ENCODE measurements at places on chromosomes 7 and 10.

GRCh38 chr10:120710076-120710475 is 141.1 kb upstream of the WDR11 start:
- DNase-seq: no peak

DNA sequence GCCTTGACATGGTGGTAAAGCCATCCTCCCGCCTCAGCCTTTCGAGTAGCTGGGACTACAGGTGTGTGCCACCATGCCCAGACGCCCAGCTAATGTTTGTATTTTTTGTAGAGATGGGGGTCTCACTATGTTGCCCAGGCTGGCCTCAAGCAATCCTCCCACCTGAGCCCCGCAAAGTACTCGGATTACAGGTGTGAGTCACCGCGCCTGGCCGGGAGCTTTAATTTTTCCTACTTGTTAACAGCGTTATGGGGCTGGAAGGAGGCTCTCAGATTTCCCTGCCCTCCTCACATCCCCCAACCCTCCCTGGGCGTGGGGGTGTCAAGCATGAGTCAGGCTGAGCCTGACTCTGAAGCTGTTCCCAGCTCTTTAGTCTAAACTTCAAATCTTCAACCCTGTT is 8.3 kb downstream of the ALKBH4 start:
- peak; percentile 67 for DNase-seq

DNA sequence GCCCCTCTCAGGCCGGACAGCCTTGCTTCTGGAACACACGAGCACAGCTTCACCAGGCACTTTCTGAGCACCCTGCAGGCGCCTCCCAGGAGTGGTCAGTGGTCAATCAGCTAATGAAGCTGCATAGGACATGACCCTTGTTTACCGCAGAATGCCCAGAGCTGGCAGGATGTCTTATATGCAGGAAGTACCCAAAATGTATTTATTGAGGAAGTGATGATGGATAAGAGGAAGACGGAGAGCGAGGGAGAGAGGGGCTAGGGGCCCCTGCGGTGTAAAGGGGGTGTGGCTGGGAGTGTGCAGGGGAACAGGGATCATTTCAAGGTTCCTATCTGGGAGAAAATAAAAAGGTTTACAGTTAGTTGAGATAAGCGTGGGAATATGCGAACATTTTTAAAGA is 3.3 kb downstream of the CYP2E1 start:
- DNase-seq: no peak

DNA sequence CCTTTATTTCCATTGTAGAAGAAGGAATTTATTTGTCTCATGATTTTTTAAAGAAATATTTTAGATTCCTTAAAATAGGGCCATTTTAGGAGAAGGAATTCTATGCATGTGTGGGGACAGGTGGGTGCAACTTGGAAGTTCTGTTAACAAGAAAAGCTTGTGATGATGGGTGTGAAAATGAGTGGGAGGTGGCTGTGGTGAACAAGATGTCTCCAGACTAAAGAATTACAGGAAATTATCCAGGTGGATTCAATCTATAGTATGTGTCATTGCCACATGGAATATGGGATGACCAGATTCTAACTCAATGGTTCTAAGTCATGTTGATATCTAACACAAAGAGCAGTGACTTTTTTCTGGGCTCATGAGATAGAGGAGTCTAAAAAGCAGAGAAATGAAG is 229.6 kb upstream of the IGFBP3 start:
- no peak for DNase-seq

DNA sequence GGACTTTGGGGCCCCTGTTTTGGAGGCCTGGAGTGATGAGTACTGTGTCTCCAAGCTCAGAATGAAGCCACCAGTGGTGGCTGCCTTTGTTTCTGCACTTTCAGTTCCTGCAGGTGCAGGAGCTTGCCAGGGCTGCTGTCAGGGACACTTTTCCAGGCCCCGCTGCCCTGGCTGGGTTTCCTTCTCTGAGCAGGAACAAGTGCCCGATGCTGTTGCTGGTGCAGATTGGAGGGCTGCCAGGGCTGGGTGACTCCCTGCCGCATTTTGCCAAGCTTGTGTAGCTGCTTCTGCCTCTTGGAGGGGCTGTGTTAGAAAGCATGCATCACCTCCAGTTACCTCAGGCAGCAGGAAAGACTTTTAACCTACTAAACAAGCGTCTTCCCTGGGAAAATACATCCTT is 211.1 kb downstream of the MGMT start:
- DNase-seq: peak; percentile 35

DNA sequence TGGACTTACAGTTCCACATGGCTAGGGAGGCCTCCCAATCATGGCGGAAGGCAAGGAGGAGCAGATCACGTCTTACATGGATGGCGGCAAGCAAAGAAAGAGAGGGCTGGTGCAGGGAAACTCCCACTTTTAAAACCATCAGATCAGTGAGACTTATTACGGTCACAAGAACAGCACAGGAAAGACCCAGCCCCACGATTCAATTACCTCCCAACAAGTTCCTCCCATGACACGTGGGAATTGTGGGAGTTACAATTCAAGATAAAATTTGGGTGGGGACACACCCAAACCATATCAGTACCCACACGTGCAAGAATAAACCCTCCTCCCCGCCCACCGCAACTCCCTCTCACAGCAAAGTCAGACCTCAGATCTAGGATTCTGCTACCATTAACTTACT is 4.5 kb upstream of the AIFM2 start:
- DNase-seq: no peak

DNA sequence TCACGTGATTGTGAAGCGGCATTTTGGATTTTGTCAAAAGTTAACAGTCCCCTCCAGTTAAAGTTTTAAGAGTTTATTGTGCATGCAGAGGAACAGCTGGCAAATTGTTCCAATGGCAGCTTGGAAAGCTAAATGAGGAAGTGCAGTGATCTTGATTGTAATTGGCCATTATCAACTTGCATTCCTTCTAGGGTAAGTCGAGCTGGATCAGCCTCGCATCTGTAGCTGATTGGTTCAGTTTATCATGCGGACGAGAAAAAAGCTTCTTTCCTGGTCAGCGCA is 566 bp downstream of the ZNF789 start:
- peak; percentile 68 for DNase-seq

DNA sequence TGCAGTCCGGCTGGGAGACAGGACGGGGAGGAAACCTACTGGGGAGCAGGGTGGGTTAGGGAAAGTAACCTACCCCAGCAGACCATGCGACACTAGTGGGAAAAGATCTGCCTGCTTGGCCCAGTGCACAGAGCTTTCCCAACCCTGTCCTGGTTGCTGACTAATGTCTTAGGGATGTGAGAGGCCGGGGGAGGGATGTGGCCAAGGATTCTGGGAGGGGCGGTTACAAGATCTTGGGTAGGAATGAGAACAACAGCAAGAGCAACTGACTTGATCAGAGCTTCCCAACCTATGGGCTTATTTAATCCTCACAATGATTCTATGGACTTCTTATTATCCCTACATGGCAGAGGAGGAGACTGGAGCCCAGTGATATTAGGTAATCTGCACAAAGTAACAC is 24.0 kb upstream of the EIF5AL1 start:
- DNase-seq: peak; percentile 100

DNA sequence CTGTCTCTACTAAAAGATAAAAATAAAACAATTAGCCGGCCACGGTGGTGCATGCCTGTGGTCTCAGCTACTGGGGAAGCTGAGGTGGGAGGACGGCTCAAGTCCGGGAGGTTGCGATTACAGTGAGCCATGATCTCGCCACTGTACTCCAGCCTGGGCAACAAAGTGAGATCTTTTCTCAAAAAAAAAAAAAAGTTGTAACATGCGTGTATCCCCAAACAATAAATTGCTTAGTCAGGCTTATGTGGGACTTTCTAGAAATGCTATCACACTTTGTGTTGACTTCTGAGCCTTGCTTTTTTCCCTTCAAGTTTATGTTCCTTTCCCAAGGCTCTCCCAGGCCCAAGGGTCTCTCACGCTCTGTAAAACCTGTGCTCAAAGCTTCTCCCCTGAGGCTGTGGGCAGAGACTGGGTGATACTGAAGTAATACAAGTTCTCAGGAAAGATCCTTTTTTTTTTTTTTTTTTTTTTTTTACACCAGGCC is 88.0 kb upstream of the TNS3 start:
- no peak for DNase-seq

GRCh38 chr10:65838811-65839210 is 1087.0 kb upstream of the LRRTM3 start:
- peak; percentile 74 for DNase-seq

DNA sequence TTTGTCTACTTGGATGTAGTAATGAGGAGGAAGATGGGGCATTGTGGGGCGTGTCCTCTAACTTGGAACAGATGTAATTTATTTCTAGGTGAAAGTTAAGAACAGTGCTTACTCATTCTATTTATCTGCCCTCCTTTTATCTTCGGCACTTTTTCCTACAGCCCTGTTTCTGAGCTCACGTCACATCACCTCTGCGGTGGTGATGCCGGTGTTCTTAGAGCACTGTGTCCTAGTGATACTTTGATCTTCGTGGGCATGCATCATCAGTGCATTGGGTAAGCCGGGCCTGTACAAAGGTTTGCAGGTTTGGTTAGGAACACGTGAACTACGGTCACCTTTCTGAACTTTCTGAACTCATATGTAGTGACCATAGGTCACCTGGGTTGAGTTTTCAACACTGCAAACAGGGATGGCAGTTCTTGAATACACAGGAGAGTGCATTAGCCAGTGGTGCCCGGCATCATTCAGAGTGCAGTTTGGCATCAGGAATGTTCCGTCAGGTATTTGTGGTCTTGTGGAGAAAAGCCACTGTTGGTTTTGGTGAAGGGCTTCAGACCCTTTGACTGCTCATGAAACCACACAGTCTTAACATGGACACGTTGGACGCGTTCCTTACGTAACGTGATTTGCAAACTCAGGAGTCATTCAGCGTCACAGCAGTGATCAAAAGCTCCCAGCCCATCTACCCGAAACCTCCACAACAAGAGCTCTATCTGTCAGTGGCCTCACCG is 5.6 kb downstream of the POR start:
- DNase-seq: peak; percentile 22

- DNase-seq: no peak
Observed at GRCh38 chr10:13168781-13169180, 7.4 kb downstream of the MCM10 start.

DNA sequence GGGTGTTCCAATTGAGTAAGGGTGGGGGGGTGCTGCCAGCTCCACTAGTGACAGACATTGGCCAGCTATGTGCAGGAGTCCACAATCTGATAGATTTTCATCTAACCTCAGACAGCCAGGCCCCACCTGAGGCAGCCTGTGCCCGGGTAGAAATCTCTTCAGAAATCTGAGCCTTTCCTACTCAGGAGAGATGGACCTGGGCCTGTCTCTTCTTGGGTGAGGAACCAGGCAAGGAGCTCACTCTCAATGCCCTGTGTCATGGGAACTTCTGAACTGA is 86.9 kb downstream of the UBE2H start:
- DNase-seq: no peak

DNA sequence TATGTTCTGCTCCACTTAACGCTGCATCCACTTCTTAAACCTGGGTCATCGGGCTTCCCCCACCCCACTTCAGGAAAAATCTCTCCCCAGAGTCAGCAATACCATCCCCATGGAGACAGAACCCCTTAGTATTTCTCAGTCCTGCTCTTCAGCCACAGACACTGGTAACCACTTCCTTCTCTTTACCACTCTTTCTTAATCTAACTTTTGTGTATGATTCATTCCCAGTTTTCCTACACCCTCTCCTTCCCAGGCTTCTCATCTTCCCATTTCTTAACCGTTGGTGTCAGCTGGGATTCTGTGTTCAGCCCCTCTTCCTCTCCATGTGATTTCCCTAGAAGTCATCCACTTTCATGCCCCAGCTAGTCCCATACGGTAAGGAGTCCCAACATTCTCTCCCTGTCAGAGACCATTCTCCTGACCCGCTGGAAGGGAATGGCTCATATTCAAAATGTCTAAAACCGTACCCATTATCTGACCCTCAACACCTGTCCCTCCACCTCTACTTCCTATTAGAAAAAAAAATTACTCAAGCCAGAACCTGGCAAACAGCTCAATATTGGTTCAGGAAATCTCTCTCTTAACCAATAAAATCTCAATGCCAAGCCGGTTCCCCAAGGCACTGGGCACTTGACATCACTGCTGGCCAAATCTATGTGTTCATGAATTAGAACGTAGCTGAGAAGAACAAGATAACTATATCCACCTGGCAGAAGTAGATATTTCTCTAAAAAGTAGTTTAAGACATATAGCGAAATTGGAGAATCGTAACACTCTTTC is 89.4 kb downstream of the DGKI start:
- no peak for DNase-seq

DNA sequence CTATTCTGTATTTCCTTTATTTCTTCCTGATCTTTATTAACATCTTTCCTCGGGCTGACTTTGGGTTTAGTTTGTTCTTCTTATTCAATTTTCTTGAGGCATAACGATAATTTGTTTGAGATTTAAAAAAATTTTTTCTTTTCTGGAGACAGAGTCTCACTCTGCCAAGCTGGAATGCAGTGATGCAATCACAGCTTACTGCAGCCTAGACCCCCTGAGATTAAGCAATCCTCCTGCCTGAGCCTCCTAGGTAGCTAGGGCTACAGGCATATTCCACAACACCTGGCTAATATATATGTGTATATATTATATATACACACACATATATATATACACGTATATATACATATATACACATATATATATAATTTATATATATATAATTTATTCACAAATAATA is 540.2 kb downstream of the NXPH1 start:
- DNase-seq: no peak

- peak; percentile 50 for DNase-seq
Observed at GRCh38 chr7:142298009-142298408, 40.2 kb upstream of the PRSS58 start.

GRCh38 chr10:43962346-43963191 is 313.9 kb upstream of the ZNF32 start:
- no peak for DNase-seq

- DNase-seq: no peak
Observed at GRCh38 chr10:18658271-18659124, 733 bp upstream of the ARL5B start.

Data from PC-3 (cell line).